Naive thymus-derived CD8-positive, alpha-beta T cell (primary cell): ENCODE measurements at places on chromosomes 5 and 9. TPM values are rescaled to one million over a fixed set of nuclear protein-coding genes. Genes with fewer than 3 reads are reported as not detected.

GRCh38 chr5:56142614-56143372 lies 90.3 kb downstream of the ANKRD55 start:
- DNase-seq, result no peak

DNA sequence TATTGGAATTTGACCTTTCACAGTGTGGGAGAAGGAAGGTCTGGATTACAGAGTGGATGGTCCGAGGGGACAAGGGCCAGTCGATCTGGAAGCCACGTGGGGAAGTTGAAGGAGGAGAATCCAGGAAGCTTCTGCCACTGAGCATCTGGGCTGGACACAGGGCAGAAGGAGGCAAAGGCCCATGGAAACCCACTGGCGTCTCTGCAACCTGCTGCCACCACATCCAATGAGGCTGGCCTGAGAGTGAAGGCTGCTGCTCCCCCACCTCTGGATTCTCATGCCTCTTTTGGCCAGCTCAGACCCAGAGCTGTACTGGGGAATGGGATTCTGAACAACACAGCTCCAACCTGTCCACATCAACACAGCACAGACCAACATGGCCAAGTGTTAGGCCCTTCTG lies 48.9 kb upstream of the BOD1 start:
- DNase-seq, result no peak

Gene C5orf63
- 4.6 TPM for polyA plus RNA-seq

GRCh38 chr5:56585461-56585860 lies 229.9 kb upstream of the MAP3K1 start:
- no peak for DNase-seq

Gene CDH12
- not detected for polyA plus RNA-seq

DNA sequence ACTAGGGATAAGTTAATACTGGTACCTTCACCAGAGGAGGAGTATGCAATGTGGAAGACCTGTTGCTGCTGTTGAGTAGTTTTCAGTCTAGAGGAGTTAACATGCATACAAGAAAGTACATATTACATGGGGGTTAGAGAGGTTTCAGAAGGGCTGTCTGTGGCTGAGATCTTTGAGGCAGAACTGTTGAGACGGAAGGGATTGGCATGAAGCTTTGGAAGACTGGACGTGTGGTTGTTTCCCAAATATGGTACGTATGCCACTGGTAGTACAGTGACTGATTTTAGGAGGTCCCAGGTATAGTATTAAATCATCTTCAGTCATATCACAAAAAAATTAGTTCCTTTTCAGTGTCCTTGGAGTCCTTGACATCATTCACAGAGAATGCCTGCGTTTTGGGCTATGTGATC lies 17.6 kb downstream of the TNFAIP8 start:
- no peak for DNase-seq

DNA sequence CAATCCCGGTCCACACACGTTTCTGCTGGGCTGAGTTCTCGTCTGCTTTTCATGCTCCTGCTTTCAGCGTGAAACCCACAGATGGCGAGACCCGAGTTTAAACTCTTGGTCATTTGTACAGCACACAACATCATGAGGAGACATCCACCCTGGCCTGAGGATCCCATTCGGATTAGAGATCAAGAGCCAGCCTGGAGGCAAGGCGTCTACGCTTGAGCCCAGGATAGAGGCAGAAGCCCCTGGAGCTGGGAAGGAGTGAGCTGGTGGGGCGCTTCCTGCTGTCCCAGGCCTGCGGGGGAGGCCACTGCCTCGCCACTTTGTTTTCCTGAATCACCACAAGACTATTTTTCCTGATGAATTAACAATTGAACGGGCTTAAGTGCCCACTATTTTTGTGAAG lies 281.9 kb upstream of the IRX4 start:
- no peak for DNase-seq

- no peak for DNase-seq
Measured at GRCh38 chr9:967903-968641, 8.4 kb upstream of the DMRT3 start.

Gene CCNI2
- polyA plus RNA-seq, result 1.1 TPM

Gene ZDHHC11B
- not detected for polyA plus RNA-seq

- DNase-seq, result no peak
Measured at GRCh38 chr5:77993141-77993854, 217.2 kb upstream of the TBCA start.

GRCh38 chr9:112198646-112199045 lies 23.5 kb upstream of the SUSD1 start:
- no peak for DNase-seq

Gene KLF4
- polyA plus RNA-seq, result not detected

DNA sequence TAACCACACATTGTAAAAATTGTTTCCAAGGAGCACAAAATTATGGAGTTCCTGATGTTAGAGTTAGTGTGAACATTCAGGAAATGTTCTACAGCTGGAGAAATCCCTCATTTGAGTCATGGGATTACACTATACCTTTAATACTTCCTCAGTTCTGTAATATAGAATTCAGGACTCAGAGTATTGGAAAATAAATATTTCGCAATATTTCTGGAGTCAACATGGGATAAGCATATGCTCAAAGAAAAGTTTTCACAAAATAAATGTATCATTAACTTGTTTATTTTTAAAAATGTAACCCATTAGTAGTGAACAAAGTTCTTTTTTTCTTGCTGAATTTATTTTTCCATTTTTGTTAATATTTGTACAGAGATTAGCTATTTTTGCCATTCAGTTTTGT lies 8.6 kb downstream of the CYLC2 start:
- no peak for DNase-seq

Gene MLLT3
- 39.0 TPM for polyA plus RNA-seq

GRCh38 chr9:77800924-77801551 lies 152.9 kb upstream of the GNA14 start:
- DNase-seq, result no peak

GRCh38 chr5:109690242-109690974 lies 681 bp downstream of the MAN2A1 start:
- DNase-seq, result peak; percentile 45

- DNase-seq, result no peak
Measured at GRCh38 chr5:2732850-2733249, 18.6 kb downstream of the IRX2 start.

- no peak for DNase-seq
Measured at GRCh38 chr5:89572696-89573095, 689.7 kb upstream of the MEF2C start.

DNA sequence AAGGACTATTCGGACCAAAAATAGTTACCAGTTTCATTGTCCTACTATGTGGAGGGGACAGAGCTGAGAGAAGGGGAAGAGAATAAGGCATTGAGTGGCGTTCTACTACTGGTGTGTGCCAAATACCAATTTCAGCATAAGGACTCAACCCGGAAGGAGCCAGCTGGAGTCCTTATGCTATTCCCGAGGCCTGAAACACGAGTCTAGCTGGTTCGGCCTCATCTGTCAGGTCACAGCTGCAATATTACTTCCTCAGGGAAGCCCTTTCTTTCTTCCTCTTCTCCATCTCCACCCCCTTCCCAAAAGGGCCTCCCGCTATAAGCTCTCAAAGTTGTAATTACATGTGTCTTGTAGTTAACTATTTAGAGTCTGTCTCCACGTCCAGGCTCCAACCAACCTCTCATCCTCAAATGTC lies 20.5 kb upstream of the FER start:
- no peak for DNase-seq

DNA sequence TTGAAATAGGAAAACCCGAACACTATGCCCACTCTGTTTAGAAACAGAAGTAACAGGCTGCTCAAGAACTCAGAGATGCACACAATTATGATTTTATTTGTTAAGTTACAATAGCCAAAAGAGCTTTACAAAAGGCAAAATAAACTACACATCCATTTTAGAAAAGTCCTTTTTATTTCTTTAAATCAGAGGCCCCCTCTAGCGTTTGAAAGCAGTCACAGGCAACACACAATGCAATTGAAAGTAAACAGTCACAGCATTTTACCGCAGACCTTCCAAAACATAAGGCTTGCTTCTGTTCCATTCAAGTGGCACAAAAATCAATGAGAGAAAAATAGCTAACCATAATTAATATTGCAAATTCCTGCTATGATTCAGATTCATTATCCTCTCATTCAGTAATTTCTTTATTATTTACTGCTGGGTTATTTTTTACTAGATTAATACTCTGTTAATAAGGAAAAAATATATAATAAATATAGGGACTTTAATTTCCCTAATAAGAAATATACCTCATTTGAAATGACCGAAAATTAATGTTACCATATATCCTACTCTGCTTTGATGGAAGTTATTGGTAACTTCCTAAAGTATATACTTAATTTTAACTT lies 78.3 kb downstream of the CEP120 start:
- DNase-seq, result no peak

DNA sequence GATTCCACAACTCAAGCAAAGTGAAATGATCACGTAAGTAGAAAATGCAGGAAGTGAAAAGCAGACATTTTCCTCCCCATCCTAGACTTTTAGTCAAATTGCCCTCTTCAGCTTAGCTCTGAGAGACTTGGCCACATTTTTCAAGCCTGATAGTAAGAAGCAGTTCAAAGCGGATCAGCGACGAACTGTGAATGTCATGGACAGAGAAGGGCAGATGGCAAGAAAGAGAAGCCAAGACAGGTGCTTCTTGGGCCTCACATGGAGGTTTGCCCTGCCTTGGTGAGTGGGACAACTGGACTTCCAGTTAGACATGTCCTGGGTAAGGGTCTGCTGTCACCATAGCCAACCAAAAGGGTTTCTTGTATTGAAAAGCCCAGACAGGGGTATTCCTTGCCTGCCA lies 291.5 kb downstream of the MED10 start:
- no peak for DNase-seq

Gene PTPN3
- not detected for polyA plus RNA-seq

DNA sequence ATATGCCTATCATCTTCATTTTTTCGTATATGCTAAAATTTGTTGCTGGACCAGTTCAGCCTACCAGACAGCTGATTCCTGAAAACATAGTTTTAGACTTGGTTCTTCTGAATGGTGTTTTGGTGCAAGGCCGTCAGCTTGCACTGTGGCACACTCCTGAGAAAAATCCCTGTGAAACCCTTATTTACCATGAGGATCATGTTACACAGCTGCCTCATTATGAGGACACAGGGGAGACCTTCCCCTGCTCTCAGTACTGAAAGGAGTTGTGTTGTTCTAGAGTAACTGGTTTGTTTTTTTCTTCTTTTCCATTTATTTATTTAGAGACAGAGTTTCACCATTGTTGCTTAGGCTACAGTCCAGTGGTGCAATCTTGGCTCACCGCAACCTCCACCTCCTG lies 37.6 kb downstream of the MAST4 start:
- DNase-seq, result no peak

DNA sequence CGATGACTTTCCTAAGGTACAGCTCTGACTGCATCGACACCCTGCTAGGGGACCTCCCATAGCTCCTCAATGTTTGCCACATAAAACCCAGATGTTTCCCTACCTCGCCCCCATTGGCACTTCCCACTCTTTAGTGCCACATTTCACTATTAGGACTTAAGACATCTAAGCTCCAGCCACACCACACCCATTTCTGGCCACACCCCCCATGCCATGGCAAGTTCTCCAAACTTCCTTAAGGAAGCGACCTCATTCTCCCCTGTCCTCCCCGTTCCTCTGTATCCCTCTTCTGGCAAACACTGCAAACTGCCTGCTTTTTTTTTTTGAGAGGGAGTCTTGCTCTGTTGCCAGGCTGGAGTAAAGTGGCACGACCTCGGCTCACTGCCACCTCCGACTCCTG lies 62.9 kb downstream of the USP20 start:
- DNase-seq, result no peak

DNA sequence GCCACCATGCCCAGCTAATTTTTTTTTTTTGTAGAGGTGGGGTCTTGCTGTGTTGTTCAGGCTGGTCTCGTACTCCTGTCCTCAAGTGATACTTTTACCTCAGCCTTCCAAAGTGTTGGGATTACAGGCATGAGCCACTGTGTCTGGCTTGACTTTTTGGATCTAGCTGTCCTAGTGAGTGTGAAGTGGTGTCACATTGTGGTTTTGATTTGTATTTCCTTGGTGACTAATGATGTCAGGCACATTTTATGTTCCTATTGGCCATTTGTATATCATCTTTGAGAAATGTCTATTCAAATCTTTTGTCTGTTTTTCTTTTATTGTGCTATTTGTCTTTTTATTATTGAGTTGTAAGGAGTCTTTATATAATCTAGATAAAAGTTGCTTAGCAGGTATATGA lies 53.5 kb upstream of the MCCC2 start:
- no peak for DNase-seq

DNA sequence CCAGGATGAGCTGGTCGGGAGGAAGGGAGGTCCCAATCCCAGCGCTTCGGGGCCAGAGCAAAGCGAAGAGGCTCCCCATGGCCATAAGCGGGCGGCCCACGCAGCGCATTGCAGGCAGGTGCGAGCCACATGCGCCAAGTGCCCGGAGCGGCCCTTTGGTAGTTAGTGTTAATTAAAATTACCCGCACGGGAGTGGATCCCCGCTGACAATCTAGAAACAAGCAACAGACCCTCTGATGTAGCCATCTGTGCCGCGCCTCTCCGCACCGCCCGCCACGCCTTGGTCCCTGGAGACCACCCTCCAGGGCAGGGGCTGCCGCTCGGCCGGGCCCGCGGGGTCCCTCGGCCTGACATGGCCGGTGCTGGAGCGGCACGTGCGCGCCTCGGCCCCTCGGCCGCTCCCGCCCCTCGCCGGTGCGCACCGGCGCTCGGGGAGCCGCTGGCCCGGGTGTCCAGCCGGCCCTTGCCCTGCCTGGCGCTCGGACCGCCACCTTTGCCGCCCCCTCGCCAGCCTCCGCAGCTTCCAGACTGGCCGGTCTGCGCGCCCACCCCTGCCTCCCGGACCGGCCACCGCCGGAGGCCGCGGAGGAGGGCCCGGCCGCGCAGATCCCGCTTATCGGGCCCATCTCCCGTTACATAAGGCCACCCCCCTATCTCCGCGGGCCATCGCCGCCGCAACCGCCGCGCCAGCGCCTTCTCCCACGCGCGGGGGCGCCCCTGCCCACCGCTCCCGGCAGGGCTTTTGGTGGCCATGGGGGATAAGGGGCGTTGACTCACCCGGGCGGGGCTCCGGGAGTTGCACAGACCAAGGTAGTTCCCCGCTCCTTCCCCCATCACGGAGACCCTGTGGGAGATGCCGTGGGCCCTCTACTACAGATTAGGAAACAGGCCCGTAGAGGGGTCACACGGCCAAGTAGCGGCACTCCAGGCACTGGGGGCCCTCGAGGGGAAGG lies 1.9 kb upstream of the IL13 start:
- no peak for DNase-seq

DNA sequence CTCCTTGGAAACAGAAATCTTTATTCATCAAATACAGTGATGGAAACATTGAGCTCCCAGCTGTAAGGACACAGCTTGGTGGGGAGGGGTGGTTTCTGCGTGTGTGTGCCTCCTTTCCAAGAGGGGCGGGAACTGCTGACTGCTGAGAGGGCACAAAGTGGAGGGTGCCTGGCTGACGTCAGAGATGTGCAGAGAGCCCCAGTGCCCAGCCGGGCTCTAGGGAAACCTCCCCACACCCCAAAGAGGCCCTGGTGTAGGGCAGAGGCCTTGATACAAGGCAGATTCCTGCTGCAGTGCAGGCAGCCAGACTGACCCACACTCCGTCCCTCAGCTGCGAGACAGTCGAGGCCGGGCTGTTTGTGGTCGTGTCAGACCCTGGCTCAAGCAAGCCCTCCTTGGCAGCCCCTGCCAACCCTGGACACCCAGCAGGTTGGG lies 191.0 kb downstream of the CACNA1B start:
- no peak for DNase-seq

GRCh38 chr5:400282-401145 lies 42.5 kb upstream of the EXOC3 start:
- no peak for DNase-seq

- no peak for DNase-seq
Measured at GRCh38 chr5:149278451-149279210, 7.0 kb downstream of the AFAP1L1 start.

Gene STRBP
- polyA plus RNA-seq, result 19.9 TPM

Gene CCT5
- 216 TPM for polyA plus RNA-seq

Gene PCSK1
- not detected for polyA plus RNA-seq

Gene NCS1
- polyA plus RNA-seq, result not detected
